Gastroesophageal sphincter (tissue), 4 donors: ENCODE measurements at places on chromosomes 4 and X.

GRCh38 chrX:109140463-109140862 lies 341.4 kb downstream of the GUCY2F start:
- ATAC-seq = no peak

- ATAC-seq = no peak
Observed at GRCh38 chrX:129845616-129846190, 2.0 kb upstream of the ZDHHC9 start.

GRCh38 chr4:105022811-105023667 lies 123.6 kb upstream of the TET2 start:
- no peak for ATAC-seq

GRCh38 chr4:141339966-141340365 lies 119.3 kb downstream of the ZNF330 start:
- ATAC-seq = no peak

DNA sequence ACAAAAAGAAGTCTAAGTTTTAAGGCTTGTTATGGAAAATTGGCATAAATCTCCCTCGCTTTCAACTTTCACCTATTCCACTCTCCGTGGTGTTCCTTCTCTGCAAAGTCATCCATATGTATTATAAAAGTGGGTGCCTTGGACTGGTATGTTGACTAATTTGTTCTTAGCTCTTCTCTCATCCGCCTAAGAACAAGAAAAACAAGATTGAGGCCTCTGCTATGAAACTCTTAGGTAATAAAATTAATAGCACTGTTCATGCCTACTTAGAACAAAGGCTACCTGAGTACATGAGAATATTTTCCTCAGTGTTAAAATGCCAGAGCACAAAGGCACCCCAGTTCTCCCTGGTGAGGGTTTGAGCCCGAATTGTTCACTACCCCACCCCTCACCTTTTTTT lies 1.3 kb downstream of the CNGA1 start:
- ATAC-seq = no peak
